Activated gamma-delta T cell treated with anti-CD3 and anti-CD28 coated beads, Interleukin-2, amount 50 U/mL, for 16 hours (primary cell): ENCODE measurements at places on chromosomes 12 and 14.

DNA sequence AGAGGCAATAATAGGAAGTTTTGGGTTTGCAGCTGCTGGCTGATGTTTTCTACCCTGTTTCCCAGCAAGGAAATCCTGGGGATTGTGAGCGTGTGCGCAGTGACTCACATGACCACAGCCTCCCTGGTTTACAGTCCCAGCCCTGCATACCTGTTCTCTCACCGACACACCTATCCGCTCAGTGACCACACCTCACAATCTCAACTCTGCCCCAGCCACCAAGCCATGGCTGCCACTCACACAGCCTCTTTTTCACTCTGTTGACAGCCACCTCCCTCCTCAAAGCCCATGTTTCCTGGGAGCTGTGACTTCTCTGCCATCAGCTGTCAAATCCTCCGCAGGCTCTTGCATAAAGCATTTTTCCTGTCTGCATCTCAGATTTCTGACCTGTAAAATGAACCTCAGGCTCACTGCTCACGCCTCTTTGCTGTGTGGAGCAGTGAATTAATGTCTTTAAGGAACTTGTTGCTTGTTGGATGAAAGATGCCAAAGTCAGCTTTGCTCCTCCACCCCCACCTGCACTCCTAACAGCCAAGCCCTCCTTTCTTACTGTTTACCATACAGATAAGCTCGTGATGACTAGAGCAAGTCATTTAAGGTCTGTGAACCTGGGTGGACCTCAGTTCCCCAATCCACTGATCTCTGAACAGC lies 43.5 kb downstream of the B4GALNT3 start:
- no peak for DNase-seq

DNA sequence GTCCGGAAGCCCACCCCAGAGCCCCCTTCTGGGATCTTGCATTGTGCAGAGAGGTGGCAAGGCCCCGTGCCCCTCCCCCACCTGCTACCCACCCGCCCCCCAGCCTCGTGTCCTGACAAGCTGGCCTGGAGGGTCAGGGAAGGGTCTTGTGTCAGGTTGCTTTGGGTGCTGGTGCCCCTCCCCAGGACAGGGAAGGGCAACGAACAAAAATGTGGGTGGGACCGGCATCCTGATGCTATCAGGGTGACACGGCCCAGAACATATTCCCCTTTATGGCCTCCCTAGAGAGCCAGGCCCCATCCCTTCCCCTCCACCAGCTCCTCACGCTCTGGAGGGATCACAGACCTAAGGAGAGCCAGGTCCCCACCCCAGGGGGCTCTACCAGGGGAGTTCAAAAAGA lies 38.7 kb upstream of the TMEM179 start:
- DNase-seq: no peak

- DNase-seq: no peak
Observed at GRCh38 chr14:20458031-20458789, 3.0 kb downstream of the PIP4P1 start.

DNA sequence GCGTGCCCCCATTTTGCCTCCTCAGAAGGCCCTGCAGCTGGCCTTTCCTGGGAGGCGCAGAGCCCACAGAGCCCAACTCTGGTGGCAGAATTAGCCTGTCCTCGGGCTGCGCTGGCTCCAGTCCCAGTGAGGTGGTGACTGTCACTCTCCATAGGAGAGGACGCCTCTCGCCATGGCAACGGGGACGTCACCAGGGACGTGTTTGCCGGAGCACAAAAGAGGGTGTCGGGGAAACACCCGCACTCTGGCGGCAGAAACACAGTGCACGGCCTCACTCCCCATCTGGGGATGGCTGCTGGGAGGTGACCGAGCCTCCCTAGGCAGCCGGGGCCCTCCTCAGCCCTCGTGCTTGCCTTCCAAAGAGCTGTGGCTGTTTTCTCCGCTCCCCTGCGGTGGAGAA lies 50.2 kb upstream of the NCOR2 start:
- no peak for DNase-seq

GRCh38 chr12:52316701-52317100 lies 4.5 kb downstream of the KRT83 start:
- DNase-seq: no peak

DNA sequence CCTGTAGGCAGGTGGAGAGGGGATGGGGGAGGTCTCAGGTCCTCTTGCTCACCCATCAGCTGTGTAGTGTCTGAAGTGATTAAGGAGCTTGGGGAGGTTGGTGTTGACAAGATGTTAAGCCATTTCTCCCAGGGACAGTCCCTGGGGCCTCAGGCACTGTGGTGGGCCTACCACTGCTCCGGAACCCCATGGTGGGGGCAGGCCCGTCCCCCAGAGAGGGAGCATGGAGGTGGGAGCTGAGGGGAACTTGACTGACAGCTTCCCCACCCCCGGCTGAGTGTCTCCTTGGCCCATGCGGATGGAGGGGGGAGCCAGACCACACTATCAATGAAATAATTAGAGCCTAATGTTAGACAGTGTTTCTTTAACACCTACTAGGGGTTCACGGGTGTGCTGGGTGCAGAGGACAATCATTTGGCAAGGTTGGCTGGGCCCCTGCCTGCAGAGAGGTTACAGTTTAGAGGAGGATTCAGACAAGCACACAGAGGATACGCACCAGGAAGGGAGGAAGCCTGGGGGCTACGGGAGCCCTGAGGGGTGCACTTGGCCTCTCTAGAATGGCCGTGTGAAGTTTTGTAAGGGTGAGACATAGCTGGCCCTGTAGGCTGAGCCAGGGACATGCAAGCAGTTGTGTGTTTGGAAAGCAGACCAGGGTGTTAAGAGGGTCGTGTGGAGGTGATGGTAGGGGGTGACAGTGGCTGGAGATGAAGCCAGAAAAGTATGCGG lies 19.3 kb upstream of the KRT80 start:
- no peak for DNase-seq

- DNase-seq: no peak
Observed at GRCh38 chr12:15863984-15864383, 18.2 kb upstream of the STRAP start.

GRCh38 chr14:84361476-84361875 lies 1168.5 kb upstream of the FLRT2 start:
- no peak for DNase-seq

DNA sequence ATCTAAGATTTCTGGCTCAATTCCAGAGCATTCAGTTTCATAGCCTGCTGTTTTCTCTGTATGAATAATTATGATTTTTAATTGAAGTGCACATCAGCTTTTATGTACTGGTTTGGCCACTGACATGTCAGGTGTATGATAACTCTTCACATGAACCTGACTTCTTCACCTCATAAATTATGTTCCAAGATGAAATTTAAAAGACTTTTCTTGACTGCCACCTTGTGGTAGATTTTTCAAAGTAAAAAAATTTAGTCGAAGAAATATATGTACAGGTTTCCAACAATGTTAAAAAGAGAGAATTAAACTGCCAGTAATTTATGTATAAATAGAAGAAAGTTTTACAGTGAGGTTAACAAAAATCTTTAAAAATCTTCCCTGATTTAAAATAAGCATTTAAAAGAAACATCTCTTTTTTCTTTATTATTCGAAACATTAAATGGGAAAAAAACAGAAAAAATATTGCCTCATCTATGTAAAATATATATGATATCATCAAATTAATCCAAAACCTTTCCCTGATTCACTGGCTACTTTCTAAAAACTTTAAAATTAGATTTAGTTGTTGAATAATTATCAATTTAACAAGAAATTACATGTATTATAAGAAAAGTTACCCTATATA lies 124.9 kb upstream of the ATXN7L3B start:
- no peak for DNase-seq

GRCh38 chr12:70074510-70074909 lies 168.7 kb upstream of the CNOT2 start:
- no peak for DNase-seq

- DNase-seq: peak; percentile 54
Observed at GRCh38 chr14:101442451-101442850, 118.8 kb upstream of the DIO3 start.

- no peak for DNase-seq
Observed at GRCh38 chr12:60602601-60603000, 1006.8 kb downstream of the SLC16A7 start.

GRCh38 chr12:6809056-6809455 lies 12.6 kb upstream of the GPR162 start:
- no peak for DNase-seq

GRCh38 chr12:38736821-38737220 lies 168.6 kb downstream of the CPNE8 start:
- no peak for DNase-seq
